ENCODE measurements at places on chromosomes 4 and X.
A peak's percentile ranks its signal among the peaks of the same experiment; 100 is the strongest.

DNA sequence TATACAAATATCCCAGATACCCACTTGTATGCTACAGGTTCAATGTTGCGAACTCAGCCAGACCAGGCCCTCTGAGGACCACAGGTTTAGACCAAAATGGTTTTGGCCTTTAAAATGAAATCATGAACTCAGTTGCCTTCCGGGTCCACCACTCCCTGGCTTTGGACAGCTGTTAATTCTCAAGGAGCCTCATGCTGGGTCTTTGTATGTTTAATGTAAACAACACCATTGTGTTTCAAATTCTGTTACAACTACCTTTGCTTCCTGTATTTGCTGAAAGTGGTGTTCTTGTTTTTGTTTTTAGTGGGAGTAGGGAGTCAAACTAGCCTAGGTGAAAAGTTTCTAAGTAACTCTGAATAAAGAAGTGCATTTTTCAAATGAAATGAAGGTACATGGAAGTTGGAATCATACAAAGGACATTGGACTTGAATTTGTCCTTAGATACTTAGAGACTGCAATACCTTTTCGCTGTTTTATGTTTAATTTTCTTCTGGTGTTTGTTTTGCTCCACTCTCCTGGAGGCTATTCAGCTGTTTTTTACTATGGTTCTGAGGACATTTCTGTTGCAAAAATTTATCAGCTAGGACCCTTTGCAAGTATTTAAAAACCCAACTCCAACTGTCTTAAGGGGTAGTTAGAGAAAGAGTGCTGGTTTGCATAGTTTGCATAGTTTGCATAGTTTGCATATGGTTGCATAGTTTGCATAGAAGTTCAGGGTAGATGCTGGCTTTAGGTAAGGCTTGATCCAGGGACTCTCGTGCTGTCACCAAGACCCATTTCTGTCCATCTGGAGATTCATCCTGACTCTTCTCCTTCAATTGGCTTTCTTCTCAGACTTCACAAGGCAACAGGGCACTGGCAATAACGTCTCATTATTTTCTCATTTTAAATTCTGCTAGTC, 70.1 kb downstream of the MID1IP1 start:
- no peak for DNase-seq

DNA sequence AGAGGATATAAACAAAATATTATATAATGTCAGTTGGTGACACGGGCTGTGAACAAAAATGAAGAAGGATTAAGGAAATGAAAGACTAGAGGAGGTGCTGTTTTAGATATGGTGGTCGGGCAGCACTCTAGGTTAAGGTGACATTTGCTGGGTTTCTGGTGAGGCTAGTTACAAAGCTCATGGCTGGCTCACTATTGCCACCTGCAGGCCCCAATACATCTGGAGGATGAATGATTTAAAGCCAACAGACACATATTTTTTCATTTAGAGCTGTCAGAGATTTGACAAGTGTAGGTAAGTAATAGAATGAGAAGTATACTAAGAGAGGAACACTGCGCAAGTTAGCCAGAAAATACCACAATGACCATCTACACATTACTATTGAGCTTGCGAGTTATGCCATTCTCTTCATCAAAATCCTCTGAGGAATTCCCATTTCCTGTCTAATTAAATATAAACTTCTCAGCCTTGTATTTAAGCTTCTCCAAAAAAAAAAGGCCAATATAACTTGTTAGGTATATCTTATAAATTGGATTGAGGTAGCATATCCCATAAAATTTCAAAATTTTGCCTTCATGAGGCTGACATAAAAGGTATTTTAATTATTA, 6.4 kb upstream of the FGG start:
- DNase-seq: peak; percentile 22

- DNase-seq: peak; percentile 36
These were observed 4.4 kb downstream of the GPRIN3 start for GRCh38 chr4:89303177-89303576.

DNA sequence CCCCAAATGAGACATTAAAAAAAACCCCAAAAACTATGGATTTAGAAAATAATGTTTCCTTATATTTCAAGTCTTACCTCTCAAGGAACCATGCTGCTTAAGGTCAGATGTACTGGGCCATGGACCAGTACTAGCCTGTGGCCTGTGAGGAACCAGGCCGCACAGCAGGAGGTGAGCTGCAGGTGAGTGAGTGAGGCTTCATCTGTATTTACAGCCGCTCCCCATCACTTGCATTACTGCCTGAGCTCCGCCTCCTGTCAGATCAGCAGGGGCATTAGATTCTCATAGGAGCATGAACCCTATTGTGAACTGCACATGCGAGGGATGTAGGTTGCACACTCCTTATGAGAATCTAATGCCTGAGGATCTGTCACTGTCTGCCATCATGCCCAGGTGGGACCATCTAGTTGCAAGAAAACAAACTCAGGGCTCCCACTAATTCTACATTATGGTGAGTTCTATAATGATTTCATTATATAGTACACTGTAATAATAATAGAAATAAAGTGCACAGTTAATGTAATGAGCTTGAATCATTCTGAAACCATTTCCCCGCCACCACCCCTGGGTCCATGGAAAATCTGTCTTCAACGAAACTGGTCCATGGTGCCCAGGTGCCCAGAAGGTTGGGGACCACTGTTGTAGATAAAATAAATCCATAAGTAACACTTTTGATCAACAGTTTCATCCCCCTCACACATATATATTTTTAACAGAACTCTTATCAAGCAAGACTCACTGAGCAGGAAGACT, 105.3 kb upstream of the CBR4 start:
- no peak for DNase-seq

- no peak for DNase-seq
These were observed 310.7 kb downstream of the STK32B start for GRCh38 chr4:5361968-5362367.

DNA sequence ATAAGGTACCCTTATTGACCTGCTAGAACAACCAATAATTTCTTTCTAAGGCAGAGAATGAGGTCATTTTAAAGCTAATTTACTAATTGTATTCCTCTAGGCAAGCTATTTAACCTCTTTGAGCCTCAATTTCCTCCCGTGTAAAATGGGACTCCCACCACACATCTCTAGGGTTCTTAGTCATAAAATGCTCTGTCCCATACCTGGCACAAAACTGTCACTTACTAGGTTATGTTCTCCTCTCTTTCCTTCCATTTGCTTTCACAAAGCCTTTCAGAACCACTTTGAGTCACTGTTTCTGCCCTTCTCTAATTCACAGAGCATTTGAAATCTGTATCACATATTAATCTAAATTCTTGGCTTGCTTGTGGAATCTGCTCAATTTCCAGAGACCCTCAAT, 2.4 kb upstream of the GPR82 start:
- no peak for DNase-seq

DNA sequence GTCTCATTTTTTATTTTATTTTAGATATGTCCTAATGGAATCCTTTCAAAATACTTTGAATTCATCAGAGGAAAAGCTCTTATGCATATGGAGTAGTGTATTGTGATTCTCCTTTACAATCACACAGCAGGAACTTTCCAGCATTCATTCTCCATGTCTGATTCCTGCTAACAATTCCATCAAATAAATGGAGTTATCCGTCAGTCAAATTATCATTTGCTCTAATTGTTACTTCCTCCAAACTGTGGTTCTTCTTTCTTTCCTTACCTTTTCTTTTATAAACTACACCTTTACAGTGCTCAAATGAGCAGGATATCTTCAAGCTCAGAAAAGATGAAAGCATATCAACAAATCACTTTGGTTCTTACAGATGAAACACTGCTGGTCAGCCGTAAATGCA, 80.4 kb downstream of the EPHA5 start:
- no peak for DNase-seq

- DNase-seq: no peak
These were observed 5.7 kb downstream of the MXD4 start for GRCh38 chr4:2256156-2256731.

- no peak for DNase-seq
These were observed 267.3 kb downstream of the BCOR start for GRCh38 chrX:39830414-39830813.

GRCh38 chr4:8417071-8417614, 23.4 kb downstream of the ACOX3 start:
- no peak for DNase-seq

DNA sequence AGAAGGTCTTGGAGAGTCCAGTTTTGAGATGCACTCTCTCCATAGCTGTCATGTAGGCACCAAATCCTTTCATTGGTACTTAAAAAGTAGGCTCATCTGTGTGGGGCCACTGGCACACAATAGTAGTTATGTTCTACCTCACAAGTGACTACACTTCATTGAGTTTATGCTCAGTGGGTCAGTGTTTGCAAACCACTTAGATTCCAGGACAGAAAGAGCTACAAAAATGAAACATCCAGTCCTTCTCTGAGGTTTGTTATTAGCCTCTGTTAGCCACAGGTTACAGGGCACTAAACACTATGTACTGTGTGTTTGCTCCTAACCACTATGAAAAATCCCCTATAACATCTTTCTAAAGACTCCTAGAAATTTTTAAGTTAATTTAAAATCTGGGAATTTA, 13.8 kb downstream of the RAB28 start:
- DNase-seq: no peak

DNA sequence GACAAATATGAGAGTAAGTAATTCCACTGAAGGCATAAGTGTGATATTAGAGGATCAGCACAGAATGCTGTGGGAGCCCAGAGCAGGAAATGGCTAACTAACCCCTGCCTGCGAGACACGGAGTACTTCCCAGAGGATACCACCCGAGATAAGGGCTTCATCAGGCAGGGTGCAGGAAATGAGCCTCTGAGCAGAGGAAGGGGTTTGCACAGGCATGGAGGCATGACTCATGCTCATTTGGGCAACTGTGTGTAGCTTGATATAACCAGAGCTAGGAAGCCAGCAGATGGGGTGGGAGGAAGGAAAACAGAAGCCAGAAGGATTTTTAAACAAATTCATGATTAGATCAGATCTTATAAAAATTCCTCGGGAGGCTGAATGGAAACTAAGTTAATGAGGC, 70.0 kb upstream of the TSPAN5 start:
- DNase-seq: no peak

DNA sequence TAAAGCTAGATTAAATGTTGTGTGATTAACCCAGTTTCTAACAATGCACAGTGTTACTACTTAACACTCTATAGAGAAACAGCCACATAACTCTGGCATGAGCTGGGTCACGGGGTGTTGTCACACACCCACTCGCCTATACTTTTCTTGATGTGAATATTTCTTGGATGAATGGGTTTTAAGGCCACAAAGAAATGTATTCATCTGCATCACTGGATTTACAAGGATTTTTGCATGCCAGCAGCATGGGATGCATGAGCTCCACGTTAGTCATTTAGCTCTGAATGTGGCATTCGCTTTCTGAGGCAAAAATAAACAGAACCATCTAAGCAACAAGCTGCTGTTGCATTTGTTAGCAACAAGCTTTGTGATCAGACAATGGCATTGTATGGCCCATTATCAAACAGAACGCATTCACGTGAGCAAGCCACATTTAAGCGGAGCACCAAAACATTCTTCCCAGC, 89.7 kb downstream of the LRP2BP start:
- DNase-seq: peak; percentile 37

- no peak for DNase-seq
These were observed 23.6 kb upstream of the RASGEF1B start for GRCh38 chr4:81495345-81495744.

DNA sequence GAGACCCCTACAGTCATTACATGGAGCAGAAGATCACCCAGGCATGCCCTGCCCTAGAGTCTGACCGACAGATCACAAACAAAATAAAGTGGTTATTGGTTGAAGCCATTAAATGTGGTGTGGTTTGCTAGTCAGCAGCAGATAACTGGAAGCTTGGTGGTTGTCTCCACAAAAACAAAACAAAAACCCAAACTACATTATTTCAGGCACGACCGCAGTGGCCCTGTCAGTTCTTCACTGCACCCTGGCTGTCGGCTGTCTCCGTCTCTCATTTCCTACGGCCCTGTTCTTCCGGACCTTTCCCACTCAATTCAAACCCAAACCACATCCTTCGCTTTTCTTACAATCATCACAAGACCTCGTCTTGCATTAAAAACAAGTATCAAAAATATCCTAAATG, 521.3 kb upstream of the ZFP42 start:
- DNase-seq: no peak

DNA sequence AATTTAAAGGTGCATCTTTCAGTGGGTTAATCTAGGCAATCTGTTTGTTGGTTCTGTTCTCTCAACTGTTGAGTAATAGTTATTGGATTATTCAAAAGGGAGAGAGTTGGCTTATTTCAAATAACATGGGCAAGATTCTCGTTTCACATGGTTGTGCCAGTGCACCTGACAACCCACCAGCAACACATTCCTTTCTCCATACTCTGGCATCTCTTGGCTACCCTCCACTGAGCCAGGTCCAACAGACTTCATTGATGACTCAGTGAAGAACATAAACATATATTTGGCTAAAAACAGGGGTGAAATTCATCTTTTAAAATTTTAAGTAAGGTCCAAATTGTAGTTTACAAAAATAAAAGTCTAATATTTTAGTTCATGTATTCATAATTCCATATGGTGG, 967.2 kb downstream of the RPA4 start:
- DNase-seq: no peak

- DNase-seq: no peak
These were observed 3.5 kb downstream of the FAT1 start for GRCh38 chr4:186719925-186720694.

DNA sequence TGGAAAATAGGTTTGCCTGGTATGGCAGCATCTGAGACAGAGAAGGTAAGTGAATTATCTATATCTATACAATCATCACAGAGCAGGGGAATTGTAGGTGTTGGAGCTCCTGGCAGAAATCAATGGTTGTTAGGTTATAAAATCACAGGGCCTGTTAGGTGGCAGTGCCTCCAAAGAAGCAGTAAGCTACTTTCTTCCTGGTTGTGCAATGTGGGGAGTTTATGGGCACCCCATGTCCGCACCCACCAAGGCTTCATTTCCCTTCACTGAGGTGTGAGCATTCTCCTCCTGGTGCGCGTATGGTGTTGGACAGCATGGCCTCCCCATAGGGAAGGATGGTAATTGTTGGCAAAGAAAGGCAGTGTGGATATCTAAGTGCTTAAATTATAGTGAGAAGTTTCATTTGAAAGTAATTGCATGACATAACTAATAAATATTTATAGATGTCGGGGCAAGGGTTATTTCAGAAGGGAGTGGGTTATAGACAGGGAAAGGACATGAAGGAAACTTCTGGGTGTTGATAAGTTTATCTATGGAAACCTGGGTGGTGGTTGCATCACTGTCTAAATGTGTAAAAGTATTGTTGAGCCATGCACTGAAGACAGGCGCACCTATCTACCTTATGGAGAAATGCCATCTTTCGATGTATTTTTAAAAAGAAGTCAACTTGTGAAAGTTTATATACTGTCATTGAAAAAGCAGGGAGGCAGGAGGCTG, 153.7 kb downstream of the FRAS1 start:
- no peak for DNase-seq

- no peak for DNase-seq
These were observed 2.8 kb upstream of the SMIM14 start for GRCh38 chr4:39641451-39641850.

DNA sequence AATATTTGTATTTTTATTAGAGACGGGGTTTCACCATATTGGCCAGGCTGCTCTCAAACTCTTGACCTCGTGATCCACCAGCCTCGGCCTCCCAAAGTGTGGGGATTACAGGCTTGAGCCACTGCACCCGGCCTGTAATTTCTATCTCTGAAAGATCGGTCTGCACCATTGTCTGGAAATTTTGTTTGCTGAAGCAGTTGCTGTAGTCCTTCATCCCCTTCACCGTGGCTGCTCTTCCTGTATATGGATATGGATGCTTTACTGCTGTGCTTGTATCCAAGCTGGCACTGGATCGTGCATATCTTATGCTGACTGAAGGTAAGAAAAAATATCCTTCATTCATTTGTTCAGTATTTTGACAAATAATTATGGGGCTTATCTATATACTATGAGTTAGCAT, 338.4 kb upstream of the GNPDA2 start:
- no peak for DNase-seq

- no peak for DNase-seq
These were observed 65.8 kb downstream of the NHS start for GRCh38 chrX:17440836-17441235.
